ENCODE measurements at places on chromosomes 13 and 19.

- no peak for DNase-seq
These were observed 5.6 kb downstream of the UHRF1 start for GRCh38 chr19:4914736-4915501.

- no peak for DNase-seq
These were observed 15.8 kb downstream of the GPR180 start for GRCh38 chr13:94617389-94618000.

- no peak for DNase-seq
These were observed 716 bp upstream of the MAP2K2 start for GRCh38 chr19:4124638-4125037.

DNA sequence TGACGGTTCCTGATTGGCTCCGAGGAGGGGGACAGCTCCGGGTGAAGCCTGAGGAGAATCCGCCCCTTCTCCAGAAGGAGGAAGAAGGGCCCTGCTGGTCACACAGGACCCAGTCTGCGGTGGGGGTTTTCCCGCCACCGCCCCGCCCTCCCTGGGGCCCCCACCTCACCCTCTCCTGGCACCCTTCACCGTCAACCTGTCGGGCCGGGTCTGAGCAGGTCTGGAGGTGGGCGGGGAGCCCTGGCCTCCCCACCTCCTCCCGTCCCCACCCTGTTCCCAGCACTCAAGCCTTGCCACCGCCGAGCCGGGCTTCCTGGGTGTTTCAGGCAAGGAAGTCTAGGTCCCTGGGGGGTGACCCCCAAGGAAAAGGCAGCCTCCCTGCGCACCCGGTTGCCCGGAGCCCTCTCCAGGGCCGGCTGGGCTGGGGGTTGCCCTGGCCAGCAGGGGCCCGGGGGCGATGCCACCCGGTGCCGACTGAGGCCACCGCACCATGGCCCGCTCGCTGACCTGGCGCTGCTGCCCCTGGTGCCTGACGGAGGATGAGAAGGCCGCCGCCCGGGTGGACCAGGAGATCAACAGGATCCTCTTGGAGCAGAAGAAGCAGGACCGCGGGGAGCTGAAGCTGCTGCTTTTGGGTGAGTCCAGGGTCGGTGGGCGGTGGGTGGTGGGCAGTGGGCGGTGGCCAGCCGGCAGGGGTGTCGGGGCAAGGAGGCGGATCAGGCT is at the start of gene GNA15:
Gene GNA15 (plus strand): TSS at position 73 of the 723 bp plus-strand sequence. CDS start 418 bp downstream, at position 491.
- DNase-seq = no peak

DNA sequence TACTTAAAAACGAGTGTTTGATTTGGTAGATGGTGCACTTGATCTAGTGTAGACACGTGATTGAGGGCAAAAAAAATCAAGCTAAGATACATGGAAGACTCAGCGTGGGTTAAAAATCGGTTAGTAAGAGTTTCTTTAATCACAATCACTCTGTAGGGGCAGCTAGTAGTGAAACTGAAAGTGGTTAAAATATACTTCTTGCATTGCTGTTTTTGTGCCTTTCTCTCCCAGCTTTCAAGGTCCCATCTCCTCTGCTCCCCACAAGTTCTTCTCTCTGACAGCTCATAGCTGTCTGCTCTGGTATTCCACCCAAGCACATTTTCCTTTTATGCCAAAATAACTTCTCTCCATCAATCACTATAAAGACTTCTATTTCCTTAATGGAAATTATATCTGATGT is 1089.7 kb downstream of the EFNB2 start:
- DNase-seq = no peak

DNA sequence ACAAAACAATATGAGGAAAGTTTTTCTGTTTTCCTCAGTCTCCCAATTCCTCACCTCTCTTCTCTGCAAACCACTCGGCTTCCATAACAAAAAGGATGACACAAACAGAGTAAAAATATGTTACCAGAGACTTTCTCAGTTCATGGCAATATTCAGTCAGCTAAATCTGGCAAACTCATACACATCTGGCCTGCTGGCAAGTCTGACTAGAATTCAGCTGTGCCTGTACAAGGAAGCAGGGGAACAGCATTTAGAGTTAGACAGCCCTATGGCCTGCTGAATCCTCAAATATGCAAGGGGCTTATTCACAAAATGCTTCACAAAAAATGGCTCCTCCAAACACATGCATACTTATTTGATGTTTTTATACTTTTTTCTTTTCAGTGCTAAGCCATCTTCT is 227.8 kb downstream of the ENOX1 start:
- DNase-seq = no peak
